Fibroblast of skin of left quadriceps (primary cell): ENCODE measurements at places on chromosomes 7 and 10.
A peak's percentile ranks its signal among the peaks of the same experiment; 100 is the strongest.

DNA sequence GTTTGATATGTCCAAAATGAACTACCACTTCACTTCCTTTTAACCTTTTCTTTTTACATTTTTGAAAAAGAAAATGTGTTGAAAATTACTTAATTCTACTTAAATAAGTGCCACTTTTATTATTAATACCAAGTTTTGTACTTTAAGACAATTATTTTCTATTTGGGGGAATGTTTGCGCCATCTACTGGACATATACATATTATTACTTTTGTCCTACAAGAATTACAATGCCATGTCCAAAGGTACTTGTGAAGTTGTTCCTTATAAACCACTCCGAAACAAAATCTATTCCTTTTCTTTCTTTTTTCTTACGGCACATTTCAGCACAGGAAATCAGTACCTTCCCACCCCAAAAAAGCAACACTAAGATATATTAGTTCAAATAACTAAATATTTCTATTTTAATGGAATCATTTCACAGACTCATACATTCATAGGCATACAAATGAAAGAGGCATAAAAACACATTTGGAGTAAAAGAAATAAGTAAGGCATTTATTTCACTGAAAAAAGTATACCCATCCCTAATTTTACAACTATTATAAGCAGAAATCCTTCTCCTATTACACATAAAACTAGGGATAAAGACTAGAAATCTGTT lies 169.9 kb downstream of the RNF133 start:
- peak; percentile 3 for DNase-seq

GRCh38 chr7:6398943-6399342 lies 48.8 kb downstream of the DAGLB start:
- DNase-seq, result no peak

- DNase-seq, result no peak
Measured at GRCh38 chr10:107747851-107748250, 583.3 kb upstream of the SORCS1 start.

DNA sequence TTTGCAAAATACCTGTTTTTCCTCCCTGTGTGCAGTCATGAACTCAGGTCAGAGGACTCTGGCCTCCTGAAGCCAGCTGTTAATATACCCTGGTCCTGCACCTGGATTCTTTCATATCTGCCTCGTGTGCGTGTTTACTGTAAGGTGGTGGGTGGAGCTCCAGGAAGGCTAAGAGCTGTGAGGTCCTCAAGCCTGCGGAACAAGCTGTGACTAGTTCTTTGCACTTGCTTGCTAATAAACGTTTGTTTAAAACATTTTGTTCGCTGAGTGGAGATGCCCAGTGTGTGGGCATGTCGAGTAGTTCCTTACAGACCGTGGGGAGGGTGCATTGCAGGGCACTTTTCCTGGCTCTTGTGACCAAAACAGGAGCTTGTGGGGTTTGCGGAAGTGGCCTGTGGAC lies 139.0 kb downstream of the DOCK1 start:
- DNase-seq, result no peak

DNA sequence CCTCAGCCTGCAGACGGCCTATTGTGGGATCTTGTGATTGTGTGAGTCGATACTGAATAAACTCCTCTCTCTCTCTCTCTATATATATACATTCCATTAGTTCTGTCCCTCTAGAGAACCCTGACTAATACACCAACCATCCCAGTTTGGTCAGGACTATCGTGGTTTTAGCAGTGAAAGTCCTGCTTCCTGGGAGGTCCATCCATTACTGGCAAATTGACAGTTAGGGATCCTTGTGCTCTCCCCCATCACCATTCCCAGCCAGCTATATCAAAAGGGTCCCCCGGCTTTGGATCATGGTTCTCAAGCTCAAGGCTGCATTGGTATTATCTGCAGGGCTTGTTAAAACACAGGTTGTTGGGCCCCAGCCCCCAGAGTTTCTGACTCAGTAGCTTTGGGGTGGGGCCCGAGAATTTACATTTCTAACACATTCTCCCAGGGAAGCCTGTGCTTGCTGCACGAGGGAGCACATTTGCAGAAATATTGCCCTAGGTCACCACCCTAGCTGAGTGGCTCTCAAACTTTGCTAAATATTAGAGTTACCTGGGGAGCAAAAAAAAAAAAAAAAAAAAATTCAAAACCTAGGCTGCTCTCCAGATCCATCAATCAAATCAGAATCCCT lies 899.1 kb upstream of the AUTS2 start:
- peak; percentile 98 for DNase-seq

DNA sequence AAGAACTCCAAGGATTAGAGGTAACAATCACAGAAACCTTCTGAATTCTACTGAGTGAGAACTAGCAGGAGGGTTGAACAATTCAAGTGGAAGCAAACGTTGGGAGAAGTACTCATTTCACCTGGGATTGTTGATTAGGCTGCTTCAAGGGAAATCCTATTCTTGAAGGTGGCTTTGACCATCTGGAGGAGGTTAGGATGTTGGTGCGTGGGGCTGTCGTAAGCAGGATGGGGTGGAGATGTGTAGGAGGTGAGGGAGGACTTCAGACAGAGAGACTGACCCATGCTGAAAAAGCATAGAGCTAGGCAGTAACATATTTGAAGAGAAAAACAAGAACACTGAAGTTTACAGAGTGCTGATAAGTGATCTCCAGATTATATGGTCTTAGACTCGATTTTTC lies 147.9 kb downstream of the FRMD4A start:
- no peak for DNase-seq

DNA sequence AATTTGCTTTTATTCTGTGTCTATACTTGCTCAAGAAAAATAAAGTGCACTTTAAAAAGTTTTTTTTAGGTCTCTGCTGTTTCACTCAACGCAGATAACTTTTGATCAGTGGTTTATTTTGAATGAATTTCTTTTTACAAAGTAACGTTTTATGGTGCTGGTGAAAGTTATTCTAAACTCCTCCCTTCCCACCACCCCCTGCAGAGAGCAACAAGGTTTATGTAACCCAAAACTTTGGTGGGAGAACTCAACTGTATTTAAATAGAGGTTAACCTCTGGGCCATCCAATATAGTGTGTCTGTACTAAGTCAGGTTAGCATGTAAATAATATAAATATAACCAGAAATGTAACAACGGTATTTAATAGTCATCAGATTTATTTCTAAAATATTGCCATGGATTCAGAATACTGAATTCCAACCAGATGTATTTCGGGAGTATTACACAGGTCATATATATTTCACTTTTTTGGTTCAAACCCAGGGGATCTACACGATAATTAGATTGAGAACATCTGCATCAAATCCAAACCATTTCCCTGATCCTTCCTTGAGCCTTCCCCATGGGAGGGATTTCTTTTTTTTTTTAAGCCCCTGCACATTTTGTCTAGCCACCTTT lies 3.9 kb upstream of the CUX1 start:
- DNase-seq, result no peak

- peak; percentile 56 for DNase-seq
Measured at GRCh38 chr10:13684252-13684791, 97.6 kb downstream of the PRPF18 start.

DNA sequence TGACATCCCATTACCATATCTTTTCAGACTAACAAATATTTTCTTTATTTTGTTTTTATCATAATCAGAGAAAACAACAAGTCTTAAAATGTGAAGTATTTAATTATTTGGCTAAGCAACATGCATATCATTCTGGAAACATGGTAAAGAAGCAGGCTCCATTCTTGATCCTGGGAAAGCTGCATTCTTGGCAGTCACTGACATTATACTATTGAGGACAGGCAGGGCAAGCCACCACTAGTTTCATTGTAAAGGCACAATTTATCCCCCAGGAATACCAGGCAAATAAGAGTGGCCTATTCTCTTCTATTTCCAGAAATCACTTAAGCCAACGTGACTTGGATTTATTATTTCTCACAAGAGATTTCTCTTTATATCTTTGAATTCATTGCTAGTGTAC lies 153.8 kb upstream of the AKR1E2 start:
- no peak for DNase-seq

DNA sequence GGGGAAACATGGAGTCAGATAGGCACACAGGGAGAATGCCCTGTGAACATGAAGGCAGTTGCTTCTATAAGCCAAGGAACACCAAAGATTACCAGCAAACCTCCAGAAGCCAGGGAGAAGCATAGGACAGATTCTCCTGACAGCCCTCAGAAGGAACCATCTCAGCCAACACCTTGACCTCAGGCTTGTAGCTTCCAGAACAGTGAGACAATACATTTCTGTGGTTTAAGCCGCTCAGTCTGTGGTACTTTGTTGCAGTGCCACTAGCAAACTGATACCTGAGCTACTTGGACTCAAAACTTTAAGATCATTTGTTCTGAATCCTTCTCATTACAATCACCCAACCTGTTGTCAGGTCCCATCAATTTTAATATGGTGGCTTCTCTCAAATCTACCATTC lies 31.2 kb downstream of the ABLIM1 start:
- no peak for DNase-seq

- no peak for DNase-seq
Measured at GRCh38 chr10:11679946-11680345, 62.2 kb upstream of the ECHDC3 start.

- no peak for DNase-seq
Measured at GRCh38 chr10:117078168-117078837, 59.8 kb downstream of the VAX1 start.

- no peak for DNase-seq
Measured at GRCh38 chr7:105678811-105679495, 97.7 kb upstream of the EFCAB10 start.

- no peak for DNase-seq
Measured at GRCh38 chr7:138032186-138032585, 30.3 kb upstream of the CREB3L2 start.

DNA sequence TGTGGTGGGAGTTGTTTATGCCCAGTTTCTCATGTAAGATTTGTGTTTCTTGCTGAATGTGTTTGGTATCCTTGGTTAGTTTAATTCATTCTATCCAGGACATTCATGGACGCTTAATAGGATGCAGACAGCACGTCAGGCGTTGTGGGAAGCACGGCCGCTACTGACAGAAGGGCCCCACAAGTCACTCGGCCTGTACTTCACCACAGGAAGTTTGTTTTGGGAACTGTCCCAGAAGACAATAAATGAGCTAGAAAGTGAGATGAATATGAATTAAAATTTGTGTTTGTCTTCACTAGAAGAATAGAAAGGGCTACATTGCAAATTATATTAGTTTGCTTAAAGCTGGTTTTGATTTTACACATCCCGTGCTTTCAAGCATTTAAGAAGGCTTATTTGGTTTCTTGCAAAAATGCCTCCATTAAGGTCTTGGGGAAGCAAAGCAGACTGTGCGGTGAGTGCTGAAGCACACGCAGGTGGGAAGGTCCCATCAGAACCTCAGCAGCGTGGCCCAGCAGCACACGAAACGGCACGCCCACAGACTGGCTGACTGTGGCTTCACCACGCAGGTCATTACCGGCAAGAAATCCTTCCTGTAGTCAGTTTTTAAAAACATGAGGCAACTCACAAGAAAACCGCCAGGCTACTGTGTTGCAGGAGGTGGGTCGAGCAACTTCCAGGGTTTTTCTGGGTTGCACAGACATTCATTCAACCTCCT lies 74.1 kb downstream of the VIPR2 start:
- DNase-seq, result no peak

- no peak for DNase-seq
Measured at GRCh38 chr7:100221231-100221718, 1.5 kb downstream of the PVRIG start.

GRCh38 chr7:47724335-47724982 lies 142.5 kb upstream of the TNS3 start:
- peak; percentile 84 for DNase-seq

DNA sequence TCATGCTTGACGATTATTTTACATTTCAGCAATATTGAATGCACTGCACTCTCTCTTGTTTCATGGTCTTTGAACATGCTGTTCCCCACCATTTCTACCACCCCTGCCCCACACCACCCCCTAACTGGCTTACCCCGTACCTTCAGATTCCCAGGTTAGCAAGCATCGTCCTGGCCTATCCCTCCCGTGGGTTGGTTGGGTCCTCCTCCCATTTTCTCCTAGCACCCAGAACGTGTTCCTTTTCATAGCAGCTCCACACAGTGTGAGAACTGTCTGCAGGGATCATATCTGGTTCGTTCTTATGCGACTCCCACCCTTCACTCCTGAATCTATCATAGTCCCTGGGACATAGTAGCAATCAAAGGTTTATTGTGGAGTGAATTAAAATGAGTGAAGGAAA lies 48.6 kb downstream of the C10orf90 start:
- no peak for DNase-seq

DNA sequence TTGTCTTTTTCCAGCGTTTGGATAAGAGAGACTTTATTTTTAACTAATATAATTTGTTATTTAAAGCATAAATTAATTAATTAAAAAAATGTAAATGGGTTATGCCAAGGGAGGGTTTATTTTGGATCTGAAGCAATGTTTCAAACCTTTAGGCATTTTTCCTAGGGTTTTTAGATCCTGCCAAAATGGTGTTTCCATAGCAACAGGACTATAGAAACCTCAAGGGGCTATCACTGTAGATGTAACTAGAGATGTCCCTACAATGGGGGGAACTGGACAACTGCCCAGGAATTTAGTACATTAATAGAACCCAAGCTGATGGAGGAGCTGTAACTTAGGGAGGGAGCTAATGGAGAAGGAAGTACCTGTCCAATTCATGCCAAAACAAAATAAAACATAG lies 57.3 kb downstream of the SLC39A12 start:
- no peak for DNase-seq

DNA sequence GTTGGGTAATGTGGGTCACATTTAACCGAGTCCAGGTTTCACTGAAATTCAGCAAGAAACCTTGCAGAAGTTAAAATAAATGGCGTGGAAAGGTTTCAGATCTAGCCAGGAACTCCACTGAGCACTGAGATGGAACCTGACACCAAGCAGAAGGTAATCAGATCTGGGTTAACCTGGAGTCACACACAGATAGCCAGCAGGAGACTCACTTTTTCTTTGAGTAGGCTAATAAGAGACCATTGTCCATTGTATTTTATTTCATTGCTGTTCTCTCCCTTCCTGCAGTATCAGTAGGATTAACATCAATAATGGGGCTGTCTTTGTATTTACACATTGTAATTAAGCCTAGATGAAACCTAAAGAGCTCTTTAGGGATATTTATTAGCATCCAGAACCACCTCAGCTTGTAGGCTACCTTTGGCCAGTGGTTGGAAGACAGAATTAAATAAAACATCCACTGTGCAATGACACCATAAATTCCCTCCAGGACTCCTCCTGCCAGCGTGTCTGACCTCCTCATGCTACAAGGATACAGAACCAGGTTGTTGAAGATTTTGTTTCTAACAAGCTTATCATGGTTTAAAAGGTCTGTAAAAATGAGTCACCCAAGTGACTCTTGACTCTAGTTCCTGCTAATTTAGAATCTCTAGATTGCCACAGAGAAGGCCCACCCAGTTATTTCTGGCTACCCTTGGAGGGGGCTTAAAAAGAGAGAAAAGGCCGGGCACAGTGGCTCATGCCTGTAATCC lies 151.1 kb downstream of the SORCS1 start:
- no peak for DNase-seq

- no peak for DNase-seq
Measured at GRCh38 chr7:40640566-40640965, 505.8 kb downstream of the SUGCT start.

GRCh38 chr10:35797187-35797586 lies 155.1 kb upstream of the FZD8 start:
- DNase-seq, result no peak

DNA sequence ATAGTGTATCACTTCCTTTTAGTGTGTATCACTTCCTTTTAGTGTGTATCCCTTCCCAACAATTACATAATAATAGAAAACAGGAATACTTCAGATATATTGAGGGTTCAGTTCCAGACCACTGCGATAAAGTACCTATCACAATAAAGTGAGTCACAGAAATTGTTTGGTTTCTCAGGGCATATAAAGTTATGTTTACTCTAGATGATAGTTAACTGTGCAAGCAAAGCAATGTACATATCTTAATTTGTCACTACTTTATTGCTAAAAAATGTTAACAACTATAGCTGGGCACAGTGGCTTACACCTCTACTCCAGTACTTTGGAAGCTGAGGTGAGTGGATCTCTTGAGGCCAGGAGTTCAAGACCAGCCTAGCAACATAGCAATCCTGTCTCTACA lies 938.4 kb downstream of the CCSER2 start:
- no peak for DNase-seq
